ENCODE measurements at places on chromosomes 3 and 15.

- DNase-seq: no peak
Observed at GRCh38 chr3:171825222-171825828, 15.0 kb upstream of the PLD1 start.

DNA sequence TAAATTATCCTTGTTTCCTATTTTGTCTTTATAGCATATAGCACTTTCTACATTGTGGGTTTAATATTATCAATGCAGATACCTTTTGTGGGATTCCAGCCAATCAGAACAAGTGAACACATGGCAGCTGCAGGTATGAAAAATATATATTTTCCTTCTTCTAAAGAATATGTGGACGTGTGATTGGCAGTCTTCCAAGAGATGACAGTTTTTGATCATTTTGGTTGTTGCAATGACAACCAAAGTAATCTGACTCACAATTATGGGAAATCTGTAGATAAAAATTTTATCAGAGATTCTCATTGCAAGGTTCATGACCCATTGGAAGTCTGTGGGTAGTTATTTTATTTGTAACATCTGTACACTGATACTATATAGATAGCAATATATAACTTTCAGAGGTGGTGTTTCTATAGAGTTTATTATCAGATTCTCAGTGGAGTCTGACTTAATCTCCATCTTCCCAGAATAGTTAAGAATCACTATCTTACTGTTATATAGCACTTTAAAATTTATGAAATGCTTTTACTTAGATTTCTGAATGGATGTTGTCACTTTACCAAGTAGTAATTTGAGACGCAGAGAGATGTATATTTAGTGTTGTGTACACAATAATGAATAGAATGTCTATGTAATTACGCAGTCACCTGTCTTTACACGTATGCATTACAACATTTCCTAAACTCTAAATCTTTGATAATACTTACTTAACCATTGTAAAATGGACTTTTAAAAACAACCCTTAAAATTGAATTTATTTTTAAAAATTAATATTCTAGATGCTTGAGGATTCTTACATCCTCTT lies 82.5 kb downstream of the STT3B start:
- no peak for DNase-seq

DNA sequence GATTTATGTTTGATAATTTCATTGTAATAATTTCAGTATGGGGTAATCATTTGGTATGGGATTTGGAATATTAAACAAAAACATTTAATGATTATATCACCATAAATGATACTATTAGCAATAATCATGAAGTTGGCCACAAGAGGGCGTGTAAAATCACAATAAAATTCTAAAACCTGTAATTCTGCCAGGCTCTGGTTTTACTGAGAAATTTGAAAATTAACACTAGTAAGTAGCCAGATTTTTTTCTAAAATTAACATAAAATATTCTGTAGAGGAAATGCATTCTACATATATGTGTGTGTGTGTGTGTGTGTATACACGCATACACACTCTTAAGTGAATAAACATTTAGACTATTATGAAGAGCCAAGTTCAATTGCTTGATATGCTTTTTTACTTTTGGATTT lies 40.5 kb downstream of the FEZF2 start:
- peak; percentile 13 for DNase-seq

DNA sequence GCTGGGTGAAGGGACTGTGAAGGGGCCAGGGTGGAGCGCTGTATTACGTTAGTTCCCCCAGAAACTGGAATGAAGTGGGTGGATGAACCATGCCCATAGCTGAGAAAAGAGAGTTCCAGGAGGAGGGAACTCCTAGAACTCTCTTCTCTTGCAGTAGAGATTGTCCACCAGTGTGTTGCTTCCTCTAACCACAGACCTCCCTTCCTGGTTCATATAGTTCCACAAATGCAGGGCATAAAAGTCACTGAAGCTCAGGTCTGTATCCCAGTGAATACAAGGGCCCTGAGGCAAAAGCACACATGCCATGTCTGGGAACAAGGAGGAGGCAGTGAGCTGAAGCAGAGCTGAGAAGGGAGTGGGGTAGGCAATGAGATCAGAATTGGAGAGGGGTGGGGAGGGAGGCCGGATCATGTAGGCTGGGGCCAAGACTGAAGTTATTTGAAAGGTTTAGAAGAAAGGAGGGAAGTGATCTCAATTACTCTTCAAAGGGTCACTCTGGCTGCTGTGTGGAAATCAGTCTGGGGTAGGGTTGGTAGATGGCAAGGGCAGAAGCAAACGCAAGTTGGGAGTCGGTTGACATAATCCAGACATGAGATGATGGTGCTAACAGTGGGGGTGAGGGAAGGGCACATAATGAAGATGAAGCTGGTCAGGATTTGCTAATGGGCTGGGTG lies 6.5 kb downstream of the A4GNT start:
- peak; percentile 80 for DNase-seq

DNA sequence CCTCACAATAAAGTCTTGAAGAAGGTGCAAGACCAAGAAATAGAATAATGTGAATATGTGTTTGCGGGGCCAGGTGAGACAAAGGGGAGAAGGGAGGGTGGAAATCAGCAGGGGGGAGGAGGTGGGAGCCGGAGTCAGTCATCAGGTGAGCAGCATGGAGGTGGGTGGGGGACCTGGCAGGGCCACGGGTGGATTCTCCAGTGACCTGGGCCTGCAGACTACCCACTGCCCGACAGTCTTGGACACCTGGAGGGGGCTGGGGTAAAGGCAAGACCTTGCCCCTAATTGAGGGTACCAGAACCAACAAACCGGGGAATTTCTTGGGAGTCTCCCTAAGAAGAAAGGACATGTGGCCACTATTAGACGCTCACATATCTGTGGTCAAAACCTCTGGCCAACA lies 95.8 kb downstream of the CHSY1 start:
- no peak for DNase-seq

- DNase-seq: no peak
Observed at GRCh38 chr15:36617529-36618196, 38.2 kb downstream of the CDIN1 start.

- DNase-seq: no peak
Observed at GRCh38 chr3:145070795-145071194, 1090.2 kb downstream of the PLOD2 start.

- peak; percentile 9 for DNase-seq
Observed at GRCh38 chr3:64271631-64272030, 46.4 kb upstream of the PRICKLE2 start.

DNA sequence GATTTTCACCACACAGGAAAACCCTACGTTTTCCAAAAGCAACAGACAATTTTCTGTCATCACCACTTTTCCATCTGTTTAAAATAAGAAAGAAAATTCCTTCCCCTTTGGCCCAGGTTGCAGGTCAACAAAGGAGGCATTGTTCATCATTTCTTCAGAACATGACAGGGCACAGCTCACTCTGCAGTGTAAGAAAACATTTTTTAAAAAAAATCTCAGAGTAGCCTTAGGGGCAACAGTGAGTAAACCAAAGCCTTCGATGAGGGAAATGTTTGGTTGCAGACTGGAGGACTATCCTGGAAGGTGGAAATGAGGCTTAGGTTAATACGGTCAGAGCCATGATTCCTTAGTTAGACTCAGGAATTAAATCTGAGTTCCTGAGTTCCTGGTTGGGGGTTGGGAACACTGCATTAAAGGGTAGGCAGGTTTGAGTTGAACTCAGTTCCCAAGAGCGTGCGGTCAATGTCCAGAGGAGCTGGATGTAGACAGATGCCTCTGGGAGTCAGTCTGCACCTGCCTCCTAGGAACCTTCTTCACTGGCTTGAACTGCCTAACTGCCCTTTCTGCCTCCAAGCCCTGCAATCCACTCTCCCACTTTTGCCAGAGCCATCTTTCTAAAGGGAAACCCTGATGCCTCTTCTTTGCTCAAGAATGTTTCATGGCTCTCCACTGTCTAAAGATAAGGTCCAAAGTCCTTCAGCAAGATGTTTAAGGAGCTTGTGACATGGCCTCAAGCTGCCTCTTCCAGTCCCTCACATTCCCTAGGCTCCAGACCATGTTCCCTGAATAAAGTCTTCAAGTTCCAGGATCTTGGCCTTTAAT lies 3.3 kb upstream of the HES1 start:
- no peak for DNase-seq

DNA sequence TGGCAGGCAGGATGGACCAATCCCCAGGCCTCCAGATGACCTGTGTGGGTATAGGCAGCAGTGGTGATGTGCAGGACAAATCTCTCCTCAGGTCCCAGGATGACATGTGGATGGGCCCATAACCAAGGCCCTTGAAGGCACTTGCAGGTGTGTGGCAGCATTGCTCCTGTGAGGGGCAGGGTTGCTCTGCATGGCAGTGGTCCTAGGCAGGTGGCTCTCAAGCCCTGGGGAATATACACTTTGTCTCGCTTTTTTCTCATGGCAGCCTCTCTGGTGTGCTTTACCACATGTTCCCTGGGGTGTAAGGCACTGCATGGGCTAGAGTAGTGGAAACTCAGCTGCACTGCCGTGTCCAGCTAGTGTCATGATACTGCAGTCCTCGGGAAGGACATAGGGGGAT lies 503.6 kb downstream of the UNC13C start:
- no peak for DNase-seq

DNA sequence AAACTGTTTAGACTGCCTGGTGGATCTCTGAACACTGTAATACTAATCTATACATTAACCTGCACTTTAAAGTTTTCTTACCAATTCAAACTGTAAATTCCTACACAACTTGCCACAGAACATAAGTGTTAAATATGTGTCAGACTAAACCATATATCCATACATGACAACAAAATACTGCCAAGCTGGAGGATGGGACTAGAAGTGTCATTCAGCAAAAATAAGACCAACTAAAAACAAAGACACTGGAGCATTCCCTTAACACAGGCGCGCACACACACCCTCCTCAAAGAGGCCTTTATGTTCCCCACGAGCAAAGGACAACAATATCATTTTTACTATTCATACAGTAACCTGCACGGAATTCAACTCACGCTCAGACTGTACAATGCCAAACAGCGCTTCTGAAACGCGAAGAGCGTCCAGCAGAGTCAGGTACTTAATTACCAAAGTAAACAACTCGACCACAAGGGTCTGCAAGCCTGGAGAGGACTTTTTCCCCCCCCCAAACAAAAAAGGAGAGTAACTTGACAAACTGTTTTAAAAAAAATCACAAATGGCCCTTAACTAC lies 1.1 kb downstream of the DCUN1D1 start:
- DNase-seq: peak; percentile 33

DNA sequence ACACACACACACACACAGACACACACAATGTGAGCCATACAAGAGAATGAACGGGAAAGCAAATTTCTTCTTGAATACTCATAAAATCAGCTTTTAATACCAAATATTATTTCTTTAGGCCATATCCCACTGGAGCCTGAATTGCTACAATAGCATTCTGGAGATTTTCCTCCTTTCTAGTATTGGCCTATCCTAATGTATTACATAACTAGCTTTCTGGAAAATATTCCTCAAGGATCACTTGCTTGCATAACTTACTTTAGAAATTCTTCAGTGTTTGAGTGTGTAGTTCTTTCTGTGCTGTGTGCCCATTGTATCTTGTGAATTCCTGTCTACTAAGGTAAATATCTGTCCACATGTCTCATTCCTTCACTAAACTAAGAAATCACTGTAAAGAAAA lies 351.0 kb upstream of the MCTP2 start:
- no peak for DNase-seq

DNA sequence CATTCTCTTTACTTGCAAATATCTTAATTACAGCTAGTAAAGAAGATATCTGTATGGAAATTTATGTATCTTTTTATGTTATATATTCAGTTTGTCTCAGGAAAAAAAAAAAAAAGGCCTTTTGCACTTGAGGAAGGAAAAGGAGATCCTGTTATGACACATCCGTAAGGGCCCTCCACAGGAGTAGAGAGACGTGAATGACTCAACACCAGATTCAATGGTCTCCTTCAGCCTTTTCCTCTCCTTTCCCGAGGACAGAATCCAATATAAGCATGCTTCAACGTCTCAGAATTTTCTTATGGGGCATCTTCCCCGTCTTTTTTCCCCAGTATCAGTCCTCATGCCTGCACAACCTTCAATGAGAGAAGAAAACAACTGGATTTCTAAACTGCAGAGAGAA lies 340.3 kb downstream of the NTRK3 start:
- DNase-seq: no peak

- no peak for DNase-seq
Observed at GRCh38 chr3:195245531-195245951, 25.4 kb downstream of the XXYLT1 start.

DNA sequence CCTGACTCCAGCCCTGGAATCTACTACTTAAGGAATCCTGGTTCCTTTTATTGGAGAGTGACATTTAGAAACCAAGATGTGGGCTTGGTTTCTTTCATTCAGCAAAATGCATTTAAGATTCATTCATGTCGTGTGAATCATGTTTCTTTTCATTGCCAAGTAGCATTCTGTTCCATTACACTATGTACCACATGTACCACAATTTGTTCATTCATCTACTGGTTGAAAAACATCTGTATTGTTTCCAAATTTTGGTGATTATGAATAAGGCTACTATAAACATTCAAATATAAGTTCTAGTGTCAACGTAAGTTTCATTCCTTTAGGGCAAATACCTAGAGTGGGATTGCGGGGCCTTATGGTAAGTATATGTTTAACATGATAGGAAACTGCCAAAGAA lies 264.2 kb downstream of the VPS13C start:
- no peak for DNase-seq

- no peak for DNase-seq
Observed at GRCh38 chr3:117630469-117630868, 920.9 kb downstream of the TUSC7 start.

- DNase-seq: no peak
Observed at GRCh38 chr3:147318900-147319299, 87.4 kb downstream of the ZIC4 start.

GRCh38 chr3:29516164-29516563 lies 235.3 kb downstream of the RBMS3 start:
- no peak for DNase-seq

GRCh38 chr3:171248426-171249111 lies 211.6 kb downstream of the TNIK start:
- no peak for DNase-seq

- DNase-seq: peak; percentile 87
Observed at GRCh38 chr3:82130046-82130445, 368.6 kb upstream of the GBE1 start.

- DNase-seq: no peak
Observed at GRCh38 chr3:64650096-64650622, 37.6 kb downstream of the ADAMTS9 start.

GRCh38 chr15:40367686-40368611 lies 9.9 kb downstream of the DISP2 start:
- peak; percentile 96 for DNase-seq

DNA sequence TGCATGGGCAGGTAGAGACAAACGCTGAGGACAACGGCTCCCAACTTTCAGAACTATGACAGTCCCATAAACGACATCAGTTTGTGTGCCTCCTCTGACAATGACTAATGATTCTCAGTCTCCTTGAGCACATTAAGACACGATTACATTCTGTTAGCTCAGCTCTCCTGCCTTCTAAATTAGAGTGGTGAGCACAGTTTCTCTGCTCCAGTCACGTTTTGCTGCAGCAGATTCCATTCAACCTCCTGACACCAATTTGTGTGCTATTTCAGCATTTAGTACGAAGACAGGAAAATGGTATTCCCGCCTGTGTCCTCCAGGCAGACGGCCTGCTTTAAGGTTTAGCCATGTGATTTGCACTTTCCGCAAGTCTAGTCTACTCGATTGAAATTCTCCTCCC lies 458.4 kb upstream of the CFAP20DC start:
- DNase-seq: no peak

- DNase-seq: no peak
Observed at GRCh38 chr3:194624956-194625355, 8.3 kb downstream of the TMEM44 start.

All from NB4 (cell line).